ENCODE measurements at places on chromosomes 16 and 17.

DNA sequence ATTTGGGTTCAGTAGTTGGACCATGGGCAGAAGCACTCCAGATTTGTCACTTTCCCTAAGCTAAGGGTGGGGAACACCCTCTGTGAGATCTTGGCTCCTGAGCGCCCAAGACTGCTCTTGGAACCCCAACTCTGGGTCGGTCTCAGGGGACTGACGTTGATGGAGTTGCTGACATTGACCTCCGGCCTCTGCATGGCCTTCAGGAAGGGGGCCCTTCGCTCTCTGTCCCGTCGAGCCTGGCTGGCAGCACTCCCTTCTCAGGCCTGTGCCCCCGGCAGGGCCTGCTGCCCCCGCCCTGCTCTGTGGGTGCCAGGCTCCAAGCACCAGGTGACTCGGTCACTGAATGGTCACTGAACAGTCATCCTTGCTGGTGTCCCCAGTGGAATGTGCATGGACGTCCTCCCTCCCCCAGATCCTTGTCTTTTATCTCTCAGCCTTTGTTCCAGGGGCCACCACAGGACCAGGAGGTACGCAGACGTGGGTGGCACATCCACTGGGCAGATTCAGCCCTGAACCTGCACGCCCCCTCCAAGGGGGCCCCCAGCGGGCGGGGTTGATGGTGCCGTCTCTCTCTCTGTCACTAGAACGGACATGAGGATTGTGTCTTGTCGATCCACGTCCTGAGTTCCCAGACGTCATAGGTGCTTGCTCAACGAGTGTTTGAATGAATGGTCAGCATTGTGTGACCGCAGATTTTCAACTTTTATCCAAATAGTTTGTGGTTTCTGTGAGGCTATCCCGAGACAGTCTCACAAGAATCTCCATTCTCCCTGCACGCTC, 314.5 kb downstream of the SEC14L1 start:
- peak; percentile 72 for DNase-seq

DNA sequence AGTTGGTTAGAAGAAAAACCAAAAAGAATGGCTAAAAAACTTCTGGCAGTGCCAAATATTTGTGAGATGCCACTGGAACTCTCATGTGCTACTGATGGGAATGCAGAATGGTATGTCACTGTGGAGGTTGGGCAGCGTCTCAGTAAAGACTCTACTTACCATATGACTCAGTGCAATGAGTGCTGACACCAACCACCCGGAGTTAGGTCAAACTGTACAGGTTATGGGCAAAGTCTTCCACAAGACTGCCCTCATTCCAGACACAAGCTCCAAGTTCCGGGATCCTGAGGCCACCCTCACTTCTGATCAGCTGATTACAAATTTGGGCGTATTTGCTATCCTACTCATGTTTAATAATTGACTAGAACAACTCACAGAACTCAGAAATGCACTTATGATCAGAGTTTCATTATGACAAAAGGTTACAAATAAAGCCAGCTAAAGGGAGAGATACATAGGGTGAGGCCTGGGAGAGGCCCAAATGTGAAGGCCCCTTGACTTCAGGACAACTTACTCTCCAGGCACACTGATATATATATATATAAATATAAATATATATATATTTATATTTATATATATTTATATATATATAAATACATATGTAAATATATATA, 114.9 kb downstream of the TRIM37 start:
- DNase-seq = peak; percentile 37

GRCh38 chr17:32156656-32157055, 14.4 kb downstream of the RHOT1 start:
- no peak for DNase-seq

DNA sequence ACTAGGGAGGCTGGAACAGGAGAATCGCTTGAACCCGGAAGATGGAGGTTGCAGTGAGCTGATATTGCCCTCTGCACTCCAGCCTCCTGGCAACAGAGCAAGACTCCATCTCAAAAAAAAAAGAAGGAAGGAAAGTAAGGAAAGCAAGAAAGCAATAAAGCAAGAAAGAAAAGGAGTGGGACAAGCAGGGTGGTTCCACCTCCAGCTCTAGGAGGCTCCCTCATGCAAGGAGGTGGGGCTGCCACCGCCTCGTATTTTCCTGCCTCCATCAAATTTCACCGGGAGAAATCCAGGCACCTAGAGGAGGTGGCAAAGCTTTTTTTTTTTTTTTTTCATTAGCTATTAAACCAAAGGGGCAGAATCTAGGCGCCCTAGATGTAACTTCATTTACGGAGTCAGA, 1.0 kb downstream of the CYB561 start:
- no peak for DNase-seq

- DNase-seq = no peak
Observed at GRCh38 chr17:4880857-4881256, 18.5 kb upstream of the C17orf107 start.

GRCh38 chr16:10130538-10130937, 51.7 kb downstream of the GRIN2A start:
- no peak for DNase-seq

DNA sequence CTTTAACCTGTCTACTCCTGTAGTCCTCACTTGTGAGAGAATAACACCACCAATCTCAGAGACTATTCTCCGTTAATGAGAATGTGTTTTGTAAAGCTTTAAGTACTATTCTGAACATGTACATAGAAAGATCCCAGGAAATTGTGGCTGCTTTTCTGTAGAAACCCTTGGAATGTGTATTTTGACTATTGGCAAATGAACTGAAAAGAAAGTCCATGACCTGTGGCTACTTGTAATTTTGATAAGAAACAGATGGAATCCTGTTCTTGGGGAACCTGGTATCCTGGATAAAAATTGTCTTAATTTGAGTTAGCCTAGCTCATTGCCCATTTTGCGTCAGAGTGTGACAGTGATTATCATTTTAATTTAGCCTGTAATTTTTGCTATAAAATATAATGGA, 9.1 kb downstream of the CTCF start:
- DNase-seq = no peak

DNA sequence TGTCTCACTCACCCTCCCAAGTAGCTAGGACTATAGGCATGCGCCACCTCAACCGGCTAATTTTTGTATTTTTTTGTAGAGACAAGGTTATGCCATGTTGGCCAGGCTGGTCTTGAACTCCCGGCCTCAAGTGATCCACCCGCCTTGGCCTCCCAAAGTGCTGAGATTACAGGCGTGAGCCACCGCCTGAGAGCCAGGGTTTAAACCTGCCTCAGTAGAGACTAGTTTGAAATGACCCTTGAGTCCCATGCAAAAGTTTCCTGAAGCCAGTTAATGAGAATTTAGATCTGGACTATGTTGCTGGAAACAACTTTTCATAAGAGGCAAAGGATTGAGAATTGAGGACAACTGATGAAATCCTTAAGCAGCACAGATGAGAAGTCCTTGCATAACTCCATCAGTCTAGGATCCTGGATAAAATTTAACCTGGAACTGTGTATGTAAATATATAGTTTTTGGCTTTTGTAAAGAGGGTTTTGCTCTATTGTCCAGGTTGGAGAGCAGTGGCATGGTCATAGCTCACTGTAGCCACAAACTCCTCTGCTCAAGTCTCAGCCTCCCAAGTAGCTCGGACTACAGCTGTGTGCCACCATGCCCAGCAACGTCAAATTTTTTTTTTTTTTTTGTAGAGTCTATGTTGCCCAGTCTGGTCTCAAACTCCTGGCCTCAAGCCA, 43.2 kb downstream of the CYB5B start:
- DNase-seq = no peak

- no peak for DNase-seq
Observed at GRCh38 chr16:12917653-12918052, 16.3 kb downstream of the SHISA9 start.
